ENCODE measurements at places on chromosomes 13 and 19.

DNA sequence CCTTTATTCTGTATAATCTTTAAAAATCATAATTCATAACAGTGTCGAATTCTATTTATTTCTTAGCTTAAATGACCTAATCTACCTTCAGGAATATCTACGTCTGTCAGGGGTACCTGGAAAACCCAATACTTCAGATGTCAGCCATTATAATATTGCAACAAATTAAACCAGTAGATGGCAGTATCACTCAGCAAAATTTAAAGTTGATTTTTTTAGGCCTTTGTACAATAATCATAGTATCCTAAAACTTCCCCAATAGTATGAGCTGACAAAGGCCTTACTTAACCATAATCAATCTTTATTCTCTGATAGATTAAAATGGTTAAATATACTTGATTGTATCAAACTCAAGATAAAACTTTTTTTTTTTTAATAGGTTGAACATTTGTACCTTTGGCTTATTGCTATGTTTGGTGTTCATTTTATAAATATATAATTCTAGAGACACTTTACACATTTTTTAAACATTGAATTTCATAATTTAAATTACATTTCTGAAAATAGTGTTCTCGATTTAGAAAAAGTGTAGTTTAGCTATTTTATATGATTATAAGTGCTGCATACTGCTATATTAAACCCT is 830.2 kb upstream of the SPRY2 start:
- no peak for DNase-seq

DNA sequence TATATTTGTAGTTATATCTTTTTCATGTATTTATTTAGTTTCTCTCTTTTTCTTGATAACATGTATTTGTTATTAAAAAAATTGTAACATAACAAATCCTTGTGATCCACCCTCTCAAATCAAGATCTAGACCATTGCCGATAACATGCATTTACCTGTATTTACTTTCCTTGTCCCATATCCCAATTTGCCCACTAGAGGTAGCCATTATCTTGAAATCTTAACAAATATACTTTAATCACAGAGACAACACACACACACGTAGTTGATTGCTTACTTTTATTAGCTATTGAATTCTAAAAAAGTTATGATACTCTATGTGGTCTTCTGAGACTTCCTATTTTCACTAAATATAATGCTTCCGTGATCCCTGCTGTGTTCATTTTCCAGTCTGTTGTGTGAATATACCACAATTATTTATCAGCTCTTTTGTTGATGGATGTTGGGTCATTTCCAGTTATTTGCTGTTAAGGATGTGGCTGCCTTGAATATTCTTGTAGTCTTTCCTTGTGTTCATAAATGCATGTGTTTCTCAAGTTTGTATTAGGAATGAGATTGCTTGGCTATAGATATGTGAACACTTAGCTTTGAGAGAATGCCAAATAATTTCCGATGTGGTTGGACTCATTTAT is 31.3 kb upstream of the ZMYM2 start:
- DNase-seq: no peak

GRCh38 chr19:41000310-41000737 is 9.2 kb downstream of the CYP2B6 start:
- DNase-seq: no peak

DNA sequence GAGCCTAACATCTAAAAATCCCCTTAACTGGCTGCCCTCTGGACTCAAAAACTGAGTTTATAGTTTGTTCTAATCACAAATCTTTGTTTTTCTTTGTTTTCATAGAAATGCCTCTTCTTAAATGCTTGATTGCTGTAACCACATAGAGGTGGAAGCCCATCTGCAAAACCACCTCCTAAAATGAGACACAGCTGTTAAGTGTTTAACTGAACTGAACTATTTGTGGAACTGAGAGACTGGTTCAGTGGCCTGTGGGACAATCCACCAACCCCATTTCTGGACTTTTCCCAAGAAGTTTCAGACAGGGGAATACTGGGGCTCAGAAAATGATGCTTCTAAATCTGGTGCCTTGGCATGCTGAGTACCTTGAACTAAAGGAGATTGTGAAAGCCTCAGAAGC is 50.9 kb upstream of the TM9SF2 start:
- no peak for DNase-seq

- DNase-seq: no peak
These were observed 1332.0 kb upstream of the PCDH20 start for GRCh38 chr13:62747629-62748028.

- DNase-seq: no peak
These were observed 36.3 kb downstream of the FLT1 start for GRCh38 chr13:28458608-28459007.

DNA sequence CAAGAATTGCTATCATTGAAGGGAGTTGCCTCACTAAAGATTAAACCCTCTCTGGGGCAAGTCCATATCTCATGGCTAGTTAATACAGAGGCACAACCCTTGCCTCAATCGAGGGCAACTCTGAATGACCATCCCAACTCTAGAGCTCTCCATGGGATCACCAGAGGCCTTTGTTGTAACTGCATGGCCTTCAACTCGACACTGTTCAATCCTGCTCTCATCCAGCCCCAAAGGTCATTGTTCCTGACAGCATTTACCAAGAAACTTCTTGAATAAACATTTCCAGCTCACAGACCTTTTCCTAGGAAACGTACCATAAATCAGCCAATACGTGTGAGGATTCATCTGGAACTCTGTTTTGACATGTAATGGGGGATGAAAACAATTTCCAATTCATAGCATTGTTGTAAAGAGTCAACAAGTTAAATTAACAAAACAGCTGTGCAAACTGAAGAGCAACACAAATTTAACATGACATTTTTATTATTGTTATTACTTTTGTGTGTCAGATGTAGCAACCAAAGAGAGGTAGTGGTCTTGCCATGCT is 452.7 kb downstream of the SUCLA2 start:
- no peak for DNase-seq

DNA sequence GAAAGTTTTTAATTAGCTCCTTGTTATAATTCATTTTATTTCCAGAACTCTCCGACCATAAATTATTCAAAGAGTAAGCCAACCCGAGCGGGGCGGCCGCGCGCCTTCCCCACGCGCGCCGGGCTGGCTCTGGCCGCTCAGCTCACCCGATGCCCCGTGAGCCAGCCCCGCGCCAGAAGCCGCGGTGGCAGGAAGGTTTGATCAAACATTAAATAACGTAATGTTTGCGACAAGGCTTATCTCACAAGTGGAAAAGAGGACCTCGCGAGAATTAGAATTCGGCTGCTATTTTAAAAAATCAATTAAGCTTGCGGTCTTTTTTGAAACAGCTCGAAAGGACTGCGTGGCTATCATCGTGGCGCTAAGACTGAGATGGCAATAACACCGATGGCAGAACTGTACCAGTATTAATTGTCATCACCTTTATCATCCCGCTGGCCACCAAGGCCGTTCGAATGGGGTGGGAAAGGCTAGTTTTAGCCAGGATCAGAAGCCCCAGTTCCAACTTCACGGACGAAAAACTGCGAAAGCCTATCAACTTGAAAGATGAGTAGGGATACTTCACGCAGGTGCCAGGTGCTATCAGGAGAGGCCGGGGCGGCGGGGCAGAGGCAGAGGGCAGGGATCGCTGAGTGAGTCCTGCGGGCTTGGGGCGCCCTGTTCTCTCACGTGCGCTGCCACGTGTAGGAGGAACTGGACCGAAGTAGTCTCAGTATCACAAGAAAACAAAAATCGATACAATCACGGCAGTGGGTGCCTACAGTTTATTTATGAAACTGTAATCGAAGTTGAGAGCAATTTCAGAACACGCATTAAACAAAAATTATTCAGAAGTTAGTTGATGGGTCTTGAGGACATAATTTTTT is 6.4 kb downstream of the POU4F1 start:
- DNase-seq: no peak

DNA sequence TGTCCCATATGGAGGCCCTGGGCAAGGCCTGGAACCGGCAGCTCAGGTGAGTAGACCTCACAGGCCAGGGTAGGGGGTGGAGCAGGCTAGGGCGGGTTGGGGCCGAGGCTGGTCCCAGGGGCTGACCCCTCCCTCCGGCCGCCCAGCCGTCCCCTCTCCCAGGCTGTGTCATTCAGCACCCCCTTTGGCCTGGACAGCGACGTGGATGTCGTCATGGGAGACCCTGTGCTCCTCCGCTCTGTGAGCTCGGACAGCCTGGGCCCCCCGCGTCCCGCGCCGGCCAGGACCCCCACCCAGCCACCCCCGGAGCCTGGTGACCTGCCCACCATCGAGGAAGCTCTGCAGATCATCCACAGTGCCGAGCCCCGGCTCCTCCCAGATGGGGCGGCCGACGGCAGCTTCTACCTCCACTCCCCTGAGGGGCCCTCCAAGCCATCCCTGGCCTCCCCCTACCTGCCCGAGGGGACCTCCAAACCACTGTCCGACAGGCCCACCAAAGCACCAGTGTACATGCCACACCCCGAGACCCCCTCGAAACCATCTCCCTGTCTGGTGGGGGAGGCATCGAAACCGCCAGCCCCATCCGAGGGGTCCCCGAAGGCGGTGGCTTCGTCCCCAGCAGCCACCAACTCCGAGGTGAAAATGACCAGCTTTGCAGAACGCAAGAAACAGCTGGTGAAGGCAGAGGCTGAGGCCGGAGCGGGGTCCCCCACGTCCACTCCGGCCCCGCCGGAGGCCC is 16.0 kb downstream of the CAMSAP3 start:
- DNase-seq: no peak

GRCh38 chr19:40632311-40633036 is 31.3 kb downstream of the LTBP4 start:
- DNase-seq: no peak

DNA sequence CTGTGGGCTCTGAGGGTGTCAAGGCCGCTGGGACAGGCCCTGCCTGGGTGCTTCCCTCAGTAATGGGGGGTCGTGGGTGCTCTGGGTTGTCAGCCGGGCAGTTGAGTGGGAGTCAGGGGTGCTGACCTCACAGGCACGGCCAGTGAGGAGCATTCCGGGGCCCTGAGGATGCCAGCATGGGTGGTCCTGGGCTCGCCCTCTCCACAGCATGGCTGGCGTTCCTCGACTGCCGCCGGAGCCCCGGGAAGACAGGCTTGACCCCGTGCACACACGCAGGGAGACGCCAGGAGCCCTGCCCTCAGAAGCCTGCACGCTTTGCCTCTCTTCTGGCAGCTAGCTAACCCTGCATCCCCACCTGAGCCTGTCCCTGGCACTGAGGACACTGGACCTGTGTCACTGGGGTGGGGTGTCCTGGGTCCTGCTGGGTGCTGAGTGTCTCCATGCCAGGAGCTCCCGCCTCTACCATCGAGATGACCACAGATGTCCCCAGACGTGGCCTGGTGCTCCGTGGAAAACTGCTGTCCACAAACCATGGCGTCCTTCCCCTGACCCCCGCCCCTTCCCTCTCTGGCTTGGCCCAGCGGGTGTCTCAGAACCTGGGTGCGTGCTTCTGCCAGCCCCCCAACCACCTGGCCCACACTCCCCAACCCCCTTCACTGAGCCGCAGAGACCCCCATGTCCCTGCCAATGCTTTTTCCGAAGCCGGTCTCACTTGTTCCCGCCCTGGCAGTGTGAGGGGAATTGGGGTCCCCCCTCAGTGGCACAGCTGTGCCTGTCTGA is 4.4 kb upstream of the NDUFS7 start:
- no peak for DNase-seq

DNA sequence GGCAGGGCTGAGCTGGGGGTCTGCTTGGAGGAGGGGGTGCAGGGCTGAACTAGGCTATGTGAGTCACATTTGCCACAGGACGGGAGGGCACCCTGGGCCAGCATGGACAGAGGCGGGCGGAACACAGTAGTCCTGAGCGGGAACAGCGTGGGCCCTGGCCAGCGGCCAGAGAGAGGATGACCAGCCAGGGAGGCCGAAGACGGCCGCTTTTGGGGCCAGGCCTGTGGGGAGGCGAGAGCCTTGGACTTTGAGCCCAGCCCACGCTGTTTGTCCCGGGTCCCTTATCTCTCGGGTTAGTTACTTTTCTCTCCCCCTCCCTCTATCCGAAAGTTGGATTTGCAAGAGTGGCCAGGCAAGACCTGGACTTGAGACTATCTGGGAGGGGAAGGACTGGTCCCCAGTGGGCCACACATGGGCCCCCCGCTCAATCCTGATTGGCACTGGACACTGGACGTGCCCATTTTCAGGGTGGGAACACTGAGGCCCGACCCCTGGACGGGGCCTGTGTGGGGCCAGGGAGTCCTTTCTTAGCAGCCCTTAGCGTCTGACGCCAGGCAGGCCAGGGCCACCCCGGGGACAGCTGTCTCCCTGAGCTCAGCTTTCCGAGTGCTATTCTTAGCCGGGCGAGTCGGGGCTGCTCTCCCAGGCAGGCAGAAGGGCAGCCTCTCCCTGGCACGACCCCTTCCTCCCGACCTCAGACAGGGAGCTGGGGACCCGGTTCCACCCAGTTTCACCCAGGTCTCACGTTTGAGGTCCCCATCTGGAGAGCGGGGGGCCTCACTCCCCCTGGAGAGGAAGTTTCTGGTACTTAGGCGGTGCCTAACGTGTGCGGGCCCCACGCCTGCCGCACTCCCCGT is 833 bp downstream of the GAMT start:
- no peak for DNase-seq

DNA sequence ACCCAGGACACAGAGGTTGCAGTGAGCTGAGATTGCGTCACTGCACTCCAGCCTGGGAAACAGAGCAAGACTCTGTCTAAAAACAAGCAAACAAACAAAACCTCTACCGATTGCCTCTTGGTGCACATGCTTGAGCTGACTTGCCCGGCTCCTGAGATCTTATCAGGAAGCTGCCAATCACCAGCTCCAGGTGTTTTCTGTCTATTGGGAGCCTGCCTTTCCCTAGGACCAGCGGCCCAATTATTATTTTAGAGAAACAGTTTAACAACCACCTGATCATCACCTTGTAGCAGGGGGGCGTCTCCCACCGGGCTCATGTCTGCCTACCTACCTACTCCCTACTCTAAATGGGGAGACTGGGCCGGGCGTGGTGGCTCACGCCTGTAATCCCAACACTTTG is 10.8 kb downstream of the CLEC4M start:
- DNase-seq: no peak

- no peak for DNase-seq
These were observed 237.7 kb downstream of the TEX29 start for GRCh38 chr13:111557921-111558699.

Data from activated T-helper 1 cell treated with anti-CD3 and anti-CD28 coated beads, Interleukin-2, amount 50 U/mL, for 16 hours (primary cell).